ENCODE measurements at places on chromosomes 3 and 15.
A peak's percentile ranks its signal among the peaks of the same experiment; 100 is the strongest.

DNA sequence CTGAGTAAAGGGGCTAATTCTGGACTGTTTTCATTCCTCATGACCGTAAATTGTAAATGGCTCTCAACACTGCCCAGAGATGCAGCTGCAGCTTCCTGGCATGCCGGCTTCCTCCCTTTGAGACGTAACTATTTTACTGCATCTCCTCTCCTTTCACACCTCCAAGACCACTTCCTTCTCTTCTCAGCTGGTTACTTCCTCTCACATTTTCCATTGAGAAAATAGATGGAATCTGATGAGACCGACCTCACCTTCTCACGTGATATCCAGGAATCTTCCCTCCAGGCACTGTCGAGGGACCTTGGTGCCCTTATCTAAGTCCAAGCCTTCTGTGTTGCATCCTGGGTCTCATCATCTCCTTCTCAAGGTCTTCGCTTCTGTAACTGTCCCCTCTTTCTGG, 12.7 kb downstream of the LYSMD4 start:
- DNase-seq, result no peak

DNA sequence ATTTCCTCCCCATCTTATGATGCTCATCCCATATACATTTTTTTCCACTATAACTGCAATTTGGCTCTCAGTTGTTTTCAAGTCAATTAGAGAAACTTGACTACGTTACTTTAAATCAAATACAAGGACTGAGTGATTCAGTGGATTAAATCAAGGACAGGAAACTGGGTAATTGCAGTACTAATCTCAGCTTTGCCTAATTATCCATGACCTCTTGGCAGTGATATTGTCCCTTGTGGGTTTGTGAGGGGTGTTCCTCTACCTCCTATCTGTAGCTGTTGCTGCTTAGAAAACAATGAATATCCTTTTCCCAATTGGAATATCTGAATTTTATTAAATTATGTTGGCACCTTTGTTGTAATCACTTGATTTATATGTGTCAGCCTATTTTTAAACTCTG, 79.4 kb downstream of the ZPLD1 start:
- no peak for DNase-seq

- no peak for DNase-seq
Observed at GRCh38 chr3:59430341-59430740, 380.5 kb upstream of the CFAP20DC start.

- no peak for DNase-seq
Observed at GRCh38 chr3:169552533-169552932, 111.0 kb downstream of the MECOM start.

- DNase-seq, result no peak
Observed at GRCh38 chr3:186592682-186593081, 20.2 kb upstream of the AHSG start.

- DNase-seq, result no peak
Observed at GRCh38 chr3:128499724-128500275, 6.8 kb upstream of the GATA2 start.

DNA sequence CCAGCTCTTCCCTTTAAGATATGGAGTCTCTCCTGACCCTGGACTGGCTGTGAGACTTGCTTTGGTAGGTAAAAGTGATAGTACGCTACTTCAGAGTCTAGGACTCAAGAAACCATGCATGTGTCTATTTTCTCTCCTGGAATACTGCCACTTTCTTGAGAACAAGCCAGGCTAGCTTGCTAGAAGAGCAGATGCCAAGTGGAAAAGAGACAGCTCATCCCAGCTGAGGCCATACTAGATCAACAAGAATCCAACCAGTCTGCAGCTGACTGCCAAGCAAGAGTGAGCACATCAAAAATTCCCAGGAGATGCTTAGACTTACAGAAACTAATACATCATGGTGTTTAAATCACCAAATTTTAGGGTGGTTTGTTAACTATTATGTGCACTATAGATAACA, 208.3 kb upstream of the RBMS3 start:
- peak; percentile 48 for DNase-seq

- DNase-seq, result no peak
Observed at GRCh38 chr15:77013776-77014131, 18.8 kb downstream of the PSTPIP1 start.

DNA sequence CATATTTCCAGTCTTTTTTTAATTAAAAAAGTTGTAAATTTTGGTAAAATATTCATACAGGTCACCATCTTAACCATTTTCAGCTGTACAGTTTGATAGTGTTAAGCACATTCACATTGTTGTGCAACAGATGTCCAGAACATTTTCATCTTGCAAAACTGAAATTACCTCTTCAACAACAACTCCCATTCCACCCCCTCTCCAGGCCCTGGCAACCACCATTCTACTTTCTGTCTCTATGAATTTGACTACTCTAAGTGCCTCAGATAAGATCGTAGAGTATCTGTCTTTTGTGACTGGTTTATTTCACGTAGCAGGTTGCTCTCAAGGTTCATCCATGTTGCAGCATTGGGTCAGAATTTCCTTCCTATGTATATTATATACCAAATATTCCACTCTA, 76.0 kb downstream of the SLCO3A1 start:
- no peak for DNase-seq

DNA sequence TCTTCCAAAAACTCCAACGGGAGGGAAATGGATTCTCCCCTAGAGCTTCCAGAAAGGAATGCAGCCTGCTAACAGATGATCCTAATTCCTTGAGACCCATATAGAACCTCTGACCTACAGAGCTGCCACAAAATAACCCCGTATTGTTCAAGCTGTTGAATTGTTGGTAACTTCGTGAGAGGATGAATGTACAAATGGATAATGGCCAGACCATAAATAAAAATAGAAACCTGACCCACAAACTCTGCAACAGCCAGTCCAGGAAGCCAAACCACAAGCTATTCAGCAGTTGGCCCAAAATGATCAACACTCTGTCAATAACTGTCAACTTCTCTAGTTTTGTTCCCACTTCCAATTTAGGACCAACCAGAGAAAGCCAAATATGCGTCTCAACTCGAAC, 414.0 kb upstream of the ZNF717 start:
- DNase-seq, result no peak

- DNase-seq, result peak; percentile 75
Observed at GRCh38 chr3:77825001-77825827, 785.3 kb downstream of the ROBO2 start.

Measured in brain pericyte (primary cell).